Naive B cell (primary cell): ENCODE measurements at places on chromosomes 5 and 9.
A peak's percentile ranks its signal among the peaks of the same experiment; 100 is the strongest.

- DNase-seq: no peak
Measured at GRCh38 chr5:35939639-35940038, 1.2 kb upstream of the CAPSL start.

DNA sequence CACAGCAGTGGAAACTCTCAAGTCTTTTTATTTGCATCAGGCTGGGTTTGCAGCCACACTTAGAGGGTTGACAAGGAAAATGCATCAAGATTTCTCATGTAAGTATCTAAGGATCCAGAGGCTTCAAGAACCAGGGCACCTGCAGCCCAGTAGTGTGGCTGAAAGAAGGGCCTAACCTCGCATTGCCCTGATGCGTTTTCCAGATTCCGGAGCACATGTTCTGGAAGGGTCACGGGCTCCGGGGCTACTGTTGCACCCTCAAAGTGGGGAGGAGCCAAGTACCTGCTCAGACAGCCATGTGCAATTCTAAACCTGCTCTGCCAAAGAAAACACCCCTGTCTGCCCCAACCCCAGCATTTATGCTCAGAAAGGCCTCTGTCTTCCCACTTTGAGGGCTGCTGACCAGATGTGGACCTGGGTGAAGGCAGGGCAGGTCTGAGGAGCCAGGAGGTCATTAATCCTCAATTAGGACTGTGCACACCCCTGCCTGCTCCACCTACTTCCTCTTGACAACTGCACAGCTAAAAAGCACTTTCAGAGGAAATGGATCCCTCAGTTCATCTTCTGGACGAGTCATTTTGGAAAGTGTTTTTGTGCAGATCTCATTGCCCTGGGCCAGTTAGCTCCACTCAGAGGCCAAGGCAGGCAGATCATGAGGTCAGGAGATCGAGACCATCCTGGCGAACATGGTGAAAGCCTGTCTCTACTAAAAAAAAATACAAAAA, 110.7 kb downstream of the SAXO1 start:
- DNase-seq: no peak

- no peak for DNase-seq
Measured at GRCh38 chr5:99054972-99055371, 126.2 kb upstream of the CHD1 start.

GRCh38 chr9:86830356-86830755, 117.0 kb downstream of the GAS1 start:
- DNase-seq: no peak

DNA sequence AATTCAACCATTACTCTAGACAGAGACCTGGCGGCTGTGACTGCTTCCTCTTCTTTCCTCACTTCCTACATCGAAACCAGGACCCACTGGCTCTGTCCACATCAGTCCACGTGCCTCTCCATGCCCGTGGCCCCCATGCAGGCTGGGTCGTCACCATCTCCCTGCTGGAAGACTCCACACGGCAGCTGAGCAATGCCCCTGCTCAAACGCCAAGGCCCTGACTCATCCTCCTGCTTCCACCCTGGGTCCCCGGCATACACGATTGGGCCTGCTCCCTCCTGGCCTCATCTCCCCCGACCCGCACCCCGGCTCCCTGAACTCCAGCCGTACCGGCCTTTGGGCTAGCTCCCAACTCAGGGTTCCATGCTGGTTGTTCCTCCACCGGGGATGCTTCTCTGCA, 67.2 kb upstream of the IER5L start:
- DNase-seq: no peak

GRCh38 chr9:91210318-91210717, 151.4 kb downstream of the AUH start:
- DNase-seq: no peak

DNA sequence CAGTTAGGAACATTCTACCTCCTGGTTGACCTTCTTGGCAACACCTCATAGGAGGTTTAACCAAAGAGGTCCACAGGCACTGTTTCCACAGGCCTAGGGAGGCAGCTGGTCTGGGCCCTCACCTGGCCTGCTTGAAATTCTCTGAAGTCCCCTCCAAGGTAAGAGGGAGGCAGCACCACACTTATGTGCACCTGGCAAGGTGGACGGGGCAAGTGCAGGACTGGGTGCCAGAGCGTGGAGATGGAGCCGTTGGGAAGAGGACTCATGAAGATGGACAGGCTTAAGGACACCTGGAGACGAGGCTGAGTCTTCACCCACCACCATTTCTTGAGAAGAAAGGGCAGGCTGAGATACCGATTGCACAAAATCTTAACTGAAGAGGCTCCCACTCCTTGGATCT, 6.6 kb upstream of the BARHL1 start:
- no peak for DNase-seq

DNA sequence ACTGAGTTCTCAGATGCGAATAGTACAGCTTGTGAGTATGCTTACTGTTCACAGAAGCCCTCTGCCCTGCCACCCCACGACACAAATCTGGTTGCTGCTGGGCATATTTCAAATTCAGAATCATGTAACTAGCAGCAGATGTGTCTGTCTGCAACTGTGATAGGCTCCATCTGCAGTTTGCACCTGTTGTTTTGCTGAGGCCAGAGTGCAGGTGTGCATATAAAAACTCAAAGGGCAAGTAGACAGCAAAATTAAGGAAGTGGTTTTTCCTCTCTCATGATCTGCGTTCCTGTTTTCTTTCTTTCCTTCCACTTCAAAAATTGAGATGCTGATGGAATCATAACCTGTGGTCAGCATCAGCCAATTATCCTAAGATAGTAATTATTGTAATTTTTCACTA, 1000.5 kb downstream of the PTPRD start:
- peak; percentile 53 for DNase-seq

DNA sequence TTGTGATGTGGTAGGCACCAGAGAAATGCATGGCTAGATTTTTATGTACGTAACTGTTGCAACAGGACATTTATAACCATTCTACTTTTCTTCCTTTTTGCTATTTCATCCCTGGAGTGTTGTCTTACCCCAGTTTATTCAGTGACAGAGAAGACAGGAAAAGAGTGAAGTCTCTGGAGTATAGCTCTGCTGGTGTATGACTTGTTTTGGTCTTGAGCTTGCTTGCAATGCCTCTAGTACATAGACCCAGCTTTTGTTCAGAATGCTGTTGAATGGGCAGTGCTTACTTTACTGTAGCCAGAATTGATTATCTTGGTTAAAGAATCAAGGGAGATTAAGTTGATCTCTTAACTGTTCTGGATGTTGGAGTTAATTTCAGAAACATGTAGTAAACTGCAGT, 94.3 kb downstream of the PBX3 start:
- no peak for DNase-seq

GRCh38 chr9:20512636-20513035, 109.7 kb downstream of the MLLT3 start:
- DNase-seq: no peak

GRCh38 chr5:141507387-141508091, 18.7 kb downstream of the PCDHGC5 start:
- DNase-seq: no peak

GRCh38 chr9:37953775-37954437, 50.0 kb upstream of the SLC25A51 start:
- DNase-seq: no peak

DNA sequence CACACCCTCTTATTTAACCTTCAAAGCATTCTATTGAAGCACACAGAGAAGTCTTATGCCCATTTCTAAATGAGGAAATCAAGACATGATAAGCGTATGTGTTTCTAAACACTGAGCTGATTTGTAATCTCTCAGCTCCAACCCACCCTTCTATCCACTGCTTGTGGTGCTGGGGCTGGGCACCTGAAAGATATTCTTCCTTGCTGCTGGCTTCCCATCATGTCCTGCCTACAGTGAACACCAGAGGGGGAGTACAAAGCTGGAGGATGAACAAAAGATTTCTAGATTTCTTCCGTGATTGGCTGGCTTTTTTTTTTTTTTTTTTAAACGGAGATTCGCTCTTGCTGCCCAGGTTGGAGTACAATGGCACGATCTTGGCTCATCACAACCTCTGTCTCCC, 14.4 kb downstream of the ACTL7A start:
- DNase-seq: no peak
